Hematopoietic multipotent progenitor cell (in vitro differentiated cells): ENCODE measurements at places on chromosomes 7 and 10.
A peak's percentile ranks its signal among the peaks of the same experiment; 100 is the strongest.

DNA sequence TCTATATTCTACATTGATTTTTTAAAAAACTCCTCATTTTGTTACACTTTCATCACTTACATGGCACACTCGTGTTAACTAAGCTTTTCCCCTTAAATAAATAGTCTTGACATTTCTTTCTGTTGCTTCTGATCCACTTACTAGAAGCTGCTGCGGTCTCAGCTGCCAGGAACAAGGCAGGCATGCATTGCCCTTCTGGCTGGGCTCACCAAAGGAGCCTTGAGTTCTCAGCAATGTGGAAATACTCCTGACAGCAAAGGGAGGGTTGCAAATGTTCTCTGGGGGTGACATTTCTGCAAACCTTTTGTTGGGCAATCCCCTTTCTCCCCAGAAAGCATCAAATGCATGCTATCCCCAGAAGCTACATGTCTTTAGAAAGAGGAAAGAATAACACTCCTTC is 350.1 kb downstream of the PRPF18 start:
- no peak for DNase-seq

DNA sequence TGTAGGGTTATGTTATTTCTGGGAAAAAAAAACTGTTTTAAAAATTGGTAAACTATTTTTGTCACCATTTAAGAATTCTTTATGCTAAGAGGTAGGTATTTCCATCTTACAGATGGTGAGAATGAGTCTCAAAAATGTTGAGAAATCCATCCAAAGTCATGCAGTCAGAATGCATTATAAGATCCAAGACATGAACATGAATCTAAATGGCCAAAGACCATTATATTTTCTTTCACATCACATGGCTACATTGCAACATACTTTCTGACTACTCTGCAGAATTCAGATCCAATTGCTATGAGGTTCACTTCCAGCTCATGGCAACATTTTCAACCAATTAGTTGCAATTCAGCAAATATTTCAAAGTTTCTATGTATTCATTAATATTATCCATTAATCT is 181.2 kb downstream of the TWIST1 start:
- DNase-seq = no peak

- peak; percentile 14 for DNase-seq
Observed at GRCh38 chr7:81684514-81685269, 85.2 kb downstream of the HGF start.

DNA sequence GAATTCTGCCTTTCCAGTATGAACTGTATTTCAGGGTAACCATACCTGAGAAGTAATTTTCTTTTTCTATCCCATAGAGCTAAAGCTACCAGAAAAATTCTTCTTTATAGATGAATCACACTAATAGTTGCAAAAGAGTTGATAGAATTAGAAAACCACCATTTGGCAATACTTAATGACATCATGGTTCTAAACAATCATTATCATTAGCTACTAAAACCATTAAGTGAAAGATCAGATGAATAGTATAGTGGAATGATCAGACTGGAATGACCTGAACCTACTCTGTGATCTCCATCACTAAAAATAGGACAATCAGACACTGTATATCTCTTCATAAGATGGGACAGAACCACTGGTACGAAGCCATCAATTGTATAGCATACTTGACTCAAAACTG is 19.8 kb upstream of the ZC3HAV1L start:
- no peak for DNase-seq

DNA sequence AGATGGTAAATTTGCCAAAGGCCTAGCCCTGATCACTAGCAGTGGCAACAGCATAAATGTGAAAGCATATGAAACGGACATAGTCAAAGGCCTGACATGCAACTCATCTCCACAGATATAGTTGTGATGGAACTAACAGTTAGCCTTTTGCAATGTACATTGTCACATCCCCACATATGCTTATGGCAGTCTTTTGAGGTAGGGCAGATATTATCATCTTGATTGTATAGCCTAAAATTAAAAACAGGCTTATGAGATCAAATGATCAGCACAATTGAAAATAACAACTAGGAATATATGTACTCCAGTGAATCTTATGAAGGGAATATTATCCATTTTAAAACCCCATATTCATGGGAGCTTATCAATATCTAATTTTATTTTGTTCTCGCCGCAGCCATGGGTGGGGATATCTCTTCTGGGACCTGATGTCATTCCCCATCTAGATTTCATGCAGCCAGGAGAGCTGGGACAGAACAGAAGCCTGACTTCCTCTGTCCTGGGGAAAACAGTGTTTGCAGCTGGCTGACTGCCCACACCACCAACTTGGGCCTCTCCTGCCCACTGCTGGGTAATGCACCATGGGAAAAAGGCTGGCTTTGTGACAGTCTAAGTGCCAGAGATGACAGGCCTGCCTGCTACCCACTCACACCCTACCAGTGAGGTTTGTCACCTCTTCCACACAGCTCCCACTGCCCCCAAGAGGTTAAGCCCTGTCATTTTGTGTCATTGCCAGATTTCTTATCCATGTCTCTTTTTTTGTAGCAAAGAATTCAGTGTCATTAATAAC is 180.2 kb upstream of the FZD1 start:
- no peak for DNase-seq

- no peak for DNase-seq
Observed at GRCh38 chr7:108010377-108010776, 7.4 kb upstream of the LAMB1 start.
